Muscle of back (tissue), 13 donors: ENCODE measurements at places on chromosomes 2 and 18. TPM values are rescaled to one million over a fixed set of nuclear protein-coding genes. Genes with fewer than 3 reads are reported as not detected.

The CRIM1 gene
- polyA plus RNA-seq: 19.3 TPM

The CNRIP1 gene
- polyA plus RNA-seq: 25.7 TPM

The RNF125 gene
- polyA plus RNA-seq: 13.0 TPM

The MC5R gene
- 3.0 TPM for polyA plus RNA-seq

The TCF23 gene
- polyA plus RNA-seq: 0.56 TPM

GRCh38 chr2:126507425-126507911 lies 148.5 kb upstream of the GYPC start:
- no peak for DNase-seq

- no peak for DNase-seq
These were observed 34.1 kb upstream of the GNAL start for GRCh38 chr18:11654736-11655605.

DNA sequence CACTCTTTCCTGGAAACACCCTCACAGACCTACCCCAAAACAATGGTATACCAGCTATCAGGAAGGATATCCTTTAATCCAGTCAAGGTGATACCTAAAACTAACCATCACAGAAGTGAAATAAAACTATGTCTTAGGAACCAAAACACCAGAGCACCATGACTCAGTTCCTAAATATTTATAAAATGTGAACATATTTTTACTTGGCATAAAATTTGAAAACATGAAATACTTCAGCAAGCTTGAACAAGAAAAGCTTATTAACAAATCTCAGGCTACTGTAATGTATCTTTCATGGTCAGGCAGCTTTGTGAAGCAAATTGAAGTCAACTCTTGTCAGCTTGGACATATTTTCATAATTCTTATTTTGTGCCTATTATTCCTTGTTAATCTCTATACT lies 440.8 kb upstream of the CDH20 start:
- no peak for DNase-seq

DNA sequence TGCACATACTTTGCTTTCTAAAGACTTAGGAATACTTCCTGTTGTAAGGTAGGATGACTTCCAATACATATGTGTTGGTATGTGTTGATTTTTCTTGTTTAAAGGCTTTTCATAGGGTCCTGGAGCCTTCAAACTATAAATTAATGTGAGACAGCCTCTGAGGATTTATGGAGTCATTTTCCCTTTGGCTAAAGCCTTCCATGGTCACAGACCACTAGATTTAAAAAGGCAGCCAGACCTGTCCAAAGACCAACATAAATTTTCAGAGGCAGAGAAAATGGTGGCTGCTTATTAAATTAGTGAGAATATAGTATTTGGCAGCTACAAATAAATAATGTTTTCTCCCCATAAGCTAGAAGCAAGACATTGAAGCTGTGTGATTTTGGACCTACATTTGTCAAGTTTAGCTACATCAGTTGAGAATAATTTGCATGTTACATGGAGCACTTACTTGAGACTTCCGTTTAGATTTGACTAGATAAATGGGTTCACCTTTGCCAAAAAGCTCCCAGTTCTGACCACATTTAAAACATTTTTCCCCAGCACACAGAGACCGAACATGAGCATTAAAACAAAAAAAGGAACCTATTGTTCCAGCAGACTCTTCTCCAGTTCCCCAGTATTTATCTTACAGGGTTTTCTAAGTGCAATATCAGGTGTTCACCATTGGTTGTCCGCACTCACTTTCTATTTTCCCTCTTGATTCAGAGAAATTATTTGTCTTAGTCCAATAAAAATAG lies 402.9 kb downstream of the PARD3B start:
- no peak for DNase-seq

- DNase-seq: no peak
These were observed 116.5 kb upstream of the MAP2 start for GRCh38 chr2:209307161-209308001.

GRCh38 chr2:124039762-124040291 lies 14.7 kb downstream of the CNTNAP5 start:
- DNase-seq: no peak

DNA sequence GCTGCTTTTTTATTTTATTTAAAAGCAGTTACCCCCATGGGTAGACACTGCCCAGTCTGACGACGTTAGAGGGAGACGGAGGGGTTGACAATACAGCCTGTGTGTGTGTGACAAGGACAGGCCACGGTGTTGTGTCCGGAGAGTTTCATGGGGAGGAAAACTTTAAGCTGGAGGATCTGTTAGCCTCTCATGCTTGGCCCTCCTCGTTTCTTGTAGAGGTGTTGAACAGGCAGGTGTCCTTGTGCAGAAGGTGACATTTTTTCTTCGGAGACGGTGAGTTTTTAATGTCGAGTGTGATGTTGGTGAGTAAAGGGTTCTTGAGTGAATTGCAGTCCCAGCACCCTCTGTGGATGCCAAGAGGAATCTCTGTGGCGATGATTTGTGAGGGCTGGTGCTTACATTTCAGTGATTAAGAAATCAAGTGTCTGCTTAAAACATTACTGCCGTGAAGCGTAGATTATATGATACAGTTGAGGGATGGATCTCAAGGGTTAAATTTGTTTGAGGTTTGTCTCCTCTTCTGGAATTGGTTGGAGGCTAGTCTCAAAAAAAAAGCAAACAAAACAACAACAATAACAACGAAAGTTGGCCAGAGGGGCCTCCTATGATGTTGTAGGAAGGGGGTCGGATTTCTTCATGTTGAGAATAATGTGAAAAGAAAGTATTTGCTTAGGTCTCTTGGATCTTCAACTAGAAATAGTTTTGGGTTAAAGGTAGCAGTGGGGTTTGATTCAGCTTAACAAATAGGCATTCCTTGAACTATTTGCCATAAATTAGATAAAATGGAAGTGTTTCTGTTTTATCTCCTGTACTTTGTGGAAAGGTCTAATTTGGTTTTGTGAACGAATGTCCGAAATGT lies 1.6 kb downstream of the NCOA1 start:
- peak; percentile 18 for DNase-seq

DNA sequence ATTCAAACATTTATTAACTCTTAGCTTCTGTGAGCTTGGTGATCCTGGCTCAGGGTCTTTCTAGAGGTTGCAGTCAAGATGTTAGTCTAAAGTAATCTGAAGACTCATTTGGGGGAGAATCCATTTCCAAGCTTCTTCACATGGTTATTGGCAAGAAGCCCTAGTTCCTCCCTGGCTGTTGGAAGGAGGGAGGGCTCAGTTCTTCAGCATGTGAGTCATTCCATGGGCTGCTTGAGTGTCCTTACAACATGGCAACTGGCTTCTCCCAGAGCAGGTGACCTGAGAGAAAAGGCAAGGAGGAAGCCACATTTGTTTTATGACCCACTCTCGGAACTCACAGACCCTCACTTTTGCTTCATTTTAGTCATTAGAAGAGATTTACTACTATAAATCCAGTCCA lies 10.6 kb upstream of the C2orf74 start:
- no peak for DNase-seq

DNA sequence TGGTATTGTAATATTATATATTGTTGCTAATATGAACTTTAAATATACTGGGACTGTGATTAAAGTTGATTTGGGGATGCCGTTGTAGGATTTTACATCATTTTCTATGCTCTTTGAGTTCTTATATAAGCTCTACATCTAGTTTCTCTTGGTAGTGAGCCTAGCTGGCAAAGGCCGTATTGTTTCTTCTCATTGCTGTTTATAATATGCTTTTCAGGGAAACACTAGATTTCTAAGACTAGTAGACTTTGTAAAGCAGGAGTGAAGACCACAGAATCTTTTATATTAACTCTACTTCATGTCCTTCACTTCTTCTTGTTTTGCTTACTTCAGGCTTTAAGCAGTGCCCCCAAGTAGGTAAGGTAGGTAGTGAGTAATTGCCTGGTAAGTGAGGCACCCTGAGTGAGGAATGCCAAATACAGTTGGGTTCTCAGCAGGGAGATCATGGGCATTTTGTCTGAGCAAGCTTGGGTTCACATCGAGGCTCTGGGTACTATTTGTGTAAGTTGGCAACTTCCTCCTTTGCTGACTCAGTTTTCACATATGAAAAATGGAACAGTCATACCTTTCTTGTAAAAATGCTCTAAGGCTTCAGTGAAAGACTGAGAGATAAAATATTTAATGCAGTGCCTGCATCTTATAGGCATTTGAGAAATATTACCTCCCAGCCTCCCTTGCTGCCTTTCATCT lies 96.4 kb downstream of the RNF144A start:
- peak; percentile 54 for DNase-seq

GRCh38 chr2:44954447-44954888 lies 13.0 kb downstream of the SIX3 start:
- DNase-seq: no peak

DNA sequence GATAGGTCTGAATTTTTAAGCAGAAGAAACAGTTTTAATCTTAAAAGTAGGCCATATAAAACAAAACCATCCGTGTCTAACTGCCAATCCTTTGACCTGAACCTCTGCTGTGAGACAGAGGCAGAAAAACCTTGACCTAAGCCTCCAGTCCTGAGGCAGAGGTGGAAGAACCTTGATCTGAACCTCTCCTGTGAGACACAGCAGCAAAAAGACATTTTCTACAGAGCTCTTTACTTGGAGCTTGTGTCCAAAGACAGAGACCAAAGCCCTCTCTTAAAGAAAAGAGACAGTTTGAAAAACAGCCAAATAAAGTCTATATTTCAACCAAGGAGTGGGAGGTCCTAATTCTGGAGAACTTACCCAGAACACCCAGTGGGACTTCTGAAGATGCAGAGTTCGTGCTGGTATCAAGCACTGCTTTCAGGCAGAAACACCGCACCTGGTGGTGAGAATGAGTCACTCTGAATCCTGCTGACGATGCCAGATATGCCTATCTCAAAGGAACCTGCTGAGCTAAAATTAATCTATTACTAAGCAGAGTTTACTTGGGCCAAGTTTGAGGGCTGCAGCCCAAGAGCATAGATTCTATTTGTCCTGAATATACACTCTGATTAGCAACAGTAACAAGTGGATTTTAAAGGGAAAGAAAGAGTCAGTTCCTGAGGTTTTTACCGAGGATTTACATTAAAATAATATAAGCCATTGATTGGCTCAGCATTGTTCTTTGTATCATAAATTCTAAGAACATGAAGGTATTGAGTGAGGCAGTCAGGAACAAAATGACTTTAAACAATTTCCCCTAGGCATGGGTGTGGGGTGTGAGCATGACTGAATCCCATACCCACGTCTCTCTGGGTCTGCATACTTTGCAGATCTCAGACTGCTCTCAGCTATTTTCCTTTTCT lies 806.4 kb downstream of the TRIB2 start:
- peak; percentile 11 for DNase-seq

- peak; percentile 79 for DNase-seq
These were observed 107.4 kb downstream of the POLR1A start for GRCh38 chr2:85998071-85998991.

- no peak for DNase-seq
These were observed 38.1 kb upstream of the LCLAT1 start for GRCh38 chr2:30408961-30409387.

- DNase-seq: no peak
These were observed 18.9 kb downstream of the MGAT5 start for GRCh38 chr2:134272806-134273205.
